NCI-H774 (cell line): ENCODE measurements at places on chromosomes 7 and 10.

DNA sequence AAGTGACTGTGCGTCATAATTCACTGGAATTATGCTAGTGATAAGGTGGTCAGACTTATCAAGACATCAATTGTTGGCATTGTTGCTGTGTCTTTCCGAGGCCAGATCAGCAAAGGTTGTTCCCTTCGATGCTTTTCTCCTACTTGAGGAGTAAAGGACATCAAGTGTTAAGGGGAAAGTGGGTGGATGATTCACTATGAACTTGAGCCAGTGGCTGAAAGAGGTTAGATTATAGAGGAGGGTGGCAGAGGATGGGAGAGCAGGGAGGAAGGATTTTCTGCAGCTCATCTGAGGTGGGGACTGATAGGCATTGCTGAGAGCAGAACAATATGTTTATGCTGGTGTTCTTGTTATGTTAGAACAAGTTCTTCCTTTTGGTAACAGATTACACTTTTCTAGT is 131.4 kb upstream of the AGR3 start:
- no peak for DNase-seq

DNA sequence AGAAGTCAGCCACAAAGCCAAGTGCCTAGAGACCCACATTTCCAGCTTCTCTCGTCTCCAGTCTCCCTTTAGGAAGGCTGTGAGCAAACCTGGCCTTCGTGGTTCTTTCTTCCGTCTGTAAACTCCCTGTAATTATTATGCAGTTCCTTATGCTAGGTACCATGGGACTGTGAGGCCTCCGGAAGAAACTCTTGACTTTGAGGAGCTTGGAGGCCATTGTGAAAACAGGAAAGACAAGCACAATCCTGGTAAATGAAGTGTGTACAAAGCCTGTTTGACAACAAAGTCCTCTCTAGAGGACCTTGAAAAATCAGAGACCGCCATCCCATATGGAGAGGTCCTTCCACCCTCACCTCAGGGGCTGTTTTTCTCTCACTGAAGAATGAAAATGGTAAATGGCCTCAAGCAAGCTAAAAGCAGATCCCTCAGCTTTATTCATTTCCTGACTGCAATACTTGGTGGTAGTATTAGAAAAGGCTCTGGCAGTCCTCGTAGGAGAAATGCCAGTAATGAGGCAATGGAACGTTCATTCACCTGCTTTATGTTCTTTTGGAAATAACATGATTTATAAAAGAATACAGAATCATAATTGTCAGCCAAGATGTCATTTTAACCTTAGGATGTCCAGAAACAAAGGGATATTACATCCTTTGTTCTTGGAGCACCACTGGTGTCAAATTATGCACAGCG is 926.4 kb downstream of the LRMDA start:
- no peak for DNase-seq

- no peak for DNase-seq
Observed at GRCh38 chr7:94145602-94146001, 141.4 kb upstream of the BET1 start.

- no peak for DNase-seq
Observed at GRCh38 chr7:47557694-47558670, 23.9 kb downstream of the TNS3 start.

- DNase-seq, result no peak
Observed at GRCh38 chr10:97977673-97978072, 52.7 kb downstream of the CRTAC1 start.

GRCh38 chr7:17033245-17033644 is 151.5 kb upstream of the AGR3 start:
- no peak for DNase-seq

GRCh38 chr10:25304606-25305005 is 129.8 kb downstream of the GPR158 start:
- DNase-seq, result no peak
